ENCODE measurements at places on chromosomes 5 and 9.

- no peaks in the 10 kb centered on the region for H3K4me1 ChIP-seq
- H3K36me3 ChIP-seq: no peaks in the 10 kb centered on the region
- DNase-seq: no peak
- no peaks in the 10 kb centered on the region for H3K27me3 ChIP-seq
- H3K27ac ChIP-seq: no peak overlapping the region
These were observed 28.8 kb downstream of the PDE8B start for GRCh38 chr5:77239126-77239741.

DNA sequence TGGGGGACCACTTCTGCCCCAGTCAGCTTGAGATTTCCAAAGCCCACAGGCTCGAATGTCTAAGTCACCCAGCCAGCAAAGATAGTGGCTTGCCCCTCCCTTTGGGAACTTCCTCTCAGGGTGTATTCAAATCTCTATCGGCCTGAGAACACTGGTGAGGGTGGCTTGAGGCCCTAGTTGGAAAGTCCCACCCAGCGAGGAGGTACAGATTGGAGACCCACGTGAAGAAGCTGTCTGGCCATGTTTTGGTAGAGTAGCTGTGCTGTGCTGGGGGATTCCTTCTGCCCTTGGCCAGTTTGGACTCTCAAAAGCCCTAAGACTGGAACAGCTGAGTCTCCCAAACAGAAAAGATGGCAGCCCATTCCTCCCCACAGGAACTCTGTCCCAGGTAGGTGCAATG lies 172.7 kb upstream of the RIOK2 start:
- no peak overlapping the region for H3K4me3 ChIP-seq
- H3K27me3 ChIP-seq: no peaks in the 10 kb centered on the region
- no peak overlapping the region for H3K27ac ChIP-seq
- H3K4me1 ChIP-seq: no peaks in the 10 kb centered on the region
- H3K36me3 ChIP-seq: no peaks in the 10 kb centered on the region

DNA sequence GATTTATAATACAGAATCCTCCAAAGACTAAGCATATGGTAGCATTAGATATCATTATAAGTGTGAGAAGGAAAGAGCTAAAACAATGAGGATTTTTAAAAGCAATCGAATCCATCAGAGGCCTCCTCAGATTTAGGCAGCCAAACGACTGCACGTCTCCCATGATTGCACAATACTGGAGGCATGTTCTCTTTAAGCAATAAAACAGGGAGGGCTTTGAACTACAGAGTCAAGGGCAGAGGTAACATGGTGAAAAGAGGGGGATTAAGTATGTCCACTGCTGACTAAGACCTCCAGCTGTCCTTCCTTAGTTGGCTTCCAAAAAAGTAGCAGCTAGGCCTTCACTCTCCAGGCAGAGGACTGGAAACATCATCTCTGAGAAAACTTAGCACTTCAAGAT lies 298.7 kb upstream of the RGMB start:
- H3K27ac ChIP-seq: no peak overlapping the region
- DNase-seq: no peak
- H3K36me3 ChIP-seq: no peaks in the 10 kb centered on the region
- H3K27me3 ChIP-seq: no peaks in the 10 kb centered on the region
- no peak overlapping the region for H3K4me3 ChIP-seq

DNA sequence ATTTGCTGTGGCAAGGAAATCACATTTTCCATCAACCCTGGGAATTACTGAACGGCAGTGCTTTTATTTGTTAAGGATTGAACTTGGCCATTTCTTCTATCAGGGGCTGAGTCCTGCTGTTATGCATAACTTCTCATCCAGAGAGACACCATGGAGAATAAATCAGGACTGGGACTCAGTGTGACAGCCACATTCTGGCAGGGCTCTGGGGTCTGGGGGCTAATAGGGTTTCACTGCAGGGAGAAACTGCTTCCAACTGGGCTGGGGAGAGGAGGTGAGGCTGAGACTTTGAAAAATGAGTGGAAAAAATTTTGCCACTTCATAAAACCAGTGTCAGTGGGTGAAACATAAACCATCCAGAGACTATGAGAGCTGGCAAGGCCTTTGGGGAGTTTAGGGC lies 95.7 kb upstream of the ALDH1B1 start:
- H3K4me1 ChIP-seq: no peaks in the 10 kb centered on the region
- no peak for DNase-seq
- no peak overlapping the region for H3K4me3 ChIP-seq

DNA sequence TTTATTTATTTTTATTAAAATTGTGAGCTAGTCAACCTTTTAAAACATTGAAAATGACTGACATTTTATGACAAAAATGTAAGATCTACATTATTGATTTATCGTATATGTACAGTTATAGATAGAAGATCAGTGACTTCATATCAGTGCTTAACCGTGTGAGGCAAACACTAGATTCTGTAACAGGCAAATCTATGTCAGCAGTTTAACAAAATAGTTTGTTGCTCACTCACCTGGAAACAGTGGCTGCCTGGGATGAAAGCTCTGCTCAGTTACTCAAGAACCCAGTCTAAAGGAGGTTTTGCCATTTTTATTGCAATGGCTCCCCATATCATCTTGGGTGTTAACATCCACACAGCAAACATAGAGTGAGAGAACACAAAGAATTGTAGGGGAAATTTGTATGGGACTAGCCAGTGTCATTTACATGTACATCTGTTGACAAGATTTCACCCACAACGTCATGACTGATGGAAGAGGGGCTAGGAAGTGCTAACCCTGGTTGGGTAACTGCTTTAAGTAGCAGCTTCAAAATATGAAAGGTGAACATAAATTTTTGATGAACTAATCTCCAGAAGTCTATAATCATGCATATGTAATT lies 49.0 kb downstream of the SGCD start:
- no peaks in the 10 kb centered on the region for H3K27me3 ChIP-seq
- no peak for DNase-seq
- no peaks in the 10 kb centered on the region for H3K4me1 ChIP-seq
- H3K36me3 ChIP-seq: no peaks in the 10 kb centered on the region
- no peak overlapping the region for H3K4me3 ChIP-seq

DNA sequence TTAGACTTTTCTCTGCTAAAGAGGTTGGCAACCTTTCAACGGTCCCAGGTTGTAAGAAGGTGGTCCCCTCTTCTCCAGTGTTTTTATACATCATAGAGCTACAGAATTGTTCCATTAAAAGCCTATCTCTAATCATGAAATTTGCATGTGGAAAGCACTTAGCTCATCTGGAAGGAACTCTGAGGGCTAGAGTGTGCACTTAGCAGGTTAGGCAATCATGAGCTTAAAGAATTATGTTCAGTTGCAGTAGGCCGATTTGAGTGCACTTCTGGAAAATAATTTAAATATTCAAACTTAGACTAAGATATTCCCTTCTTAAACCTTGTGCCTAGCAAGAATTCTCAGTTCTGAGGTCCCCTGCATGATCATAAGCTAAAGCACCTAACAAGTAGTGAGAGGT lies 468.7 kb downstream of the SPATA31D1 start:
- H3K4me1 ChIP-seq: no peaks in the 10 kb centered on the region
- DNase-seq: no peak
- H3K27me3 ChIP-seq: no peaks in the 10 kb centered on the region
- no peaks in the 10 kb centered on the region for H3K36me3 ChIP-seq
- no peak overlapping the region for H3K27ac ChIP-seq

GRCh38 chr5:81719743-81720345 lies 31.1 kb downstream of the SSBP2 start:
- DNase-seq: no peak
- no peaks in the 10 kb centered on the region for H3K27me3 ChIP-seq
- H3K4me3 ChIP-seq: no peak overlapping the region
- H3K27ac ChIP-seq: no peak overlapping the region
- H3K36me3 ChIP-seq: no peaks in the 10 kb centered on the region

DNA sequence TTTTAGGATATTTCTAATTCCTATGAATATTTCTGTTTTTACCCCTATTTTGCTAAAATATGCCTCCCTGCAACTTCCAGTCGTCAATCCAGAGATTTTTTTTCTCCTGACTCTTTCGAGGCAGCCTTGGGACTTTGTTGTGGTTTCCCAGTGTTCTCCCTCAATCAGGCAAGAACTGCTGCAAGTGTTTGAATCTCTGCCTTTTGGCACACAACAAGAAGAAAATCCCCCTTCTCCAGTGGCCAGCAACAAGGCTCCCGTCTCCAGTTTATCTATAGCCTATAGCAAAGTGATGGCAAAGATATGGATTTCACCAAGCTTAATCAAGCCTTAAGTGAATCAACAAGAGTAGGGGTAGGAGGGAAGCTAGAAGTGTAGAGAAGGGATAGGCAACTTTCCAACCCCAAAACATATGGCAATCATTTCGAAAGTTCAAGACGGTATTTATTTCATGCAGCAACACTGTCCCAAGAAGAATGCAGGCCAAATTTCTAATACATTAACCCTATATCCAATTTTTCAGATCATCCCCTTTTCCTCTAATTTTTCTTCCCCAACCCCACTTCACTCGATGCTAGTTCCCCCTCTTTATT lies 37.7 kb upstream of the PAPPA start:
- no peak overlapping the region for H3K27ac ChIP-seq
- no peak for DNase-seq
- no peaks in the 10 kb centered on the region for H3K36me3 ChIP-seq
- H3K4me1 ChIP-seq: no peaks in the 10 kb centered on the region

DNA sequence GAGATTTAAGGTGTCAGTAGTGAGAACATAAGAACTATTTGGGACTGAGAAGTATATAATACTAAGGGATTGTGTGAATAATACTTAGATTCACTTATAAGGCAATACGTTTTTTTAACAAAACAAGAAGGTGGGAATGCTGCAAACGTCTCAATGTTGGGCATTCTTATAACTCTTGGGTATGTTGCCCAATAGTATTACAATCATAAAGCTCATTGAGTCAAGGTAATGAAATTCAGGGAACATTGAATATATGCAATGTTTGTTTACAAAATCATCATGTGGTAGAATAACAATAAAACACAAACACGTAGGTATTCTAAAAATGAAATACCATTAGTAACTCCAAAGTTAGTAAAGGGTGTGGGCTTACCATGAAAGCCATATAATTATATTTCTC lies 400.7 kb downstream of the KIAA0825 start:
- H3K4me1 ChIP-seq: no peaks in the 10 kb centered on the region
- H3K27ac ChIP-seq: no peak overlapping the region
- no peak overlapping the region for H3K4me3 ChIP-seq
- H3K27me3 ChIP-seq: no peaks in the 10 kb centered on the region

DNA sequence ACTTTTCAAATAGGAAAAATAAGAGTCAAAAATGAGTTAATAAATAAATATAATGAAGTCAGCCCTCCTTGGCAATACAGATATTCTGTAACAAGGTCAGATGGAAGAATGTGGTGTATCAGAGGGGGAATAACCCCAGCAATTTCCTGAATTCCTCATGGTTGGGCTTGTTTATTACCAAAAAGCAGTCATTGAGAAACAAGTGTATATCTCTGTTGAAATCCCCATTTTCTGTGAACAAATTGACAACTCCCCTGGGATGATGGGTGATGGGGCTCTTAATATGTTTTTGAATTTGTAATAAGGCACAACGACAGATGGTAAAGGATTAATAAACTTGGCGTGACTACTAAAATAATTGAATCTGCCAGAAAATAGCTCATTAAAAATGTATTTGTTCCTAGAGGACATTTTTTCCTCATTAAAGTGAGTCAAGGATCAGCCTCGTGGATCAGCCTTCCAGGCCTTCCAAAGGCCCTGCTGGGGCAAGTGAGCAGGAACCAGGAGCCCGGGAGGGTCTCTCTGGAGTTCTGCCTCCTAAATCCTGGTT lies 34.2 kb downstream of the THBS4 start:
- no peak overlapping the region for H3K4me3 ChIP-seq
- H3K27me3 ChIP-seq: no peaks in the 10 kb centered on the region
- H3K27ac ChIP-seq: no peak overlapping the region
- no peaks in the 10 kb centered on the region for H3K4me1 ChIP-seq
- no peaks in the 10 kb centered on the region for H3K36me3 ChIP-seq
- DNase-seq: no peak

- H3K4me1 ChIP-seq: no peaks in the 10 kb centered on the region
- H3K27me3 ChIP-seq: no peaks in the 10 kb centered on the region
- no peaks in the 10 kb centered on the region for H3K36me3 ChIP-seq
- H3K27ac ChIP-seq: no peak overlapping the region
- H3K4me3 ChIP-seq: no peak overlapping the region
These were observed 374.8 kb downstream of the EFNA5 start for GRCh38 chr5:107295914-107296313.

DNA sequence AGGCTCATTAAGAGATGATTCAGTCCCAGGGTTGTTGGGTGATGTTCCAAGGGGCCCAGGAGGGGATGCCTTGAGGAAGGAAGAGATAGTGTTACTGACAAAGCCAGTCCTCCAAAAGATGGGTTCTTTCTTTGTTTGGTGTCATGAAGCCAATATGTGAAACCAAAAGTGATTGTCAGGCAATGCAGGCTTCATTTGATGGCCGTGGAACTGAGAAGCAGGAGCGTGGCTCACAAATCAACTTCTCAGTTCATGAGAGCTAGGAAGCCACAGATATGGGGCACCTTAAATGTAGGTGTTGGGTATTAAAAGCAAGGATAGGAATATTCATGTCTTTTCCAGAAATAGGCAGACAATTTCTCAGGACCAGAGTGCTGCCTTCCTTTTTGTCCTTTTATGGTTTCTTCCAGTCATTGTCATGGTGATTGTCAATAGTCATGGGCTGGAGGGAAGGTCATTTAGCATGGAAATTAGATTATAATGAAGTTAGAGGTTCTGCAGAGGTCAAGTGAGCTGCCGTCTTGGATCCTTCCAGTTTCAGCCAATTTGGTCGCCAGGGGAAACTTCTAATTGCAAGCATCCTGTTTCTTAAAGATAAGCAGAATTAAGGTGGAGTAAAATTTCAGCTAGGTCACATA lies 393.0 kb downstream of the NTRK2 start:
- H3K4me3 ChIP-seq: no peak overlapping the region
- no peaks in the 10 kb centered on the region for H3K36me3 ChIP-seq
- no peaks in the 10 kb centered on the region for H3K4me1 ChIP-seq
- no peaks in the 10 kb centered on the region for H3K27me3 ChIP-seq

- DNase-seq: no peak
- no peaks in the 10 kb centered on the region for H3K36me3 ChIP-seq
- H3K4me3 ChIP-seq: no peak overlapping the region
- H3K4me1 ChIP-seq: no peaks in the 10 kb centered on the region
- no peak overlapping the region for H3K27ac ChIP-seq
- H3K27me3 ChIP-seq: no peaks in the 10 kb centered on the region
These were observed 61.5 kb downstream of the ARSB start for GRCh38 chr5:78923622-78923970.

Measured in adrenal gland (tissue), 19 donors.